GM23248 (cell line): ENCODE measurements at places on chromosomes 5 and 9. TPM values are rescaled to one million over a fixed set of nuclear protein-coding genes. Genes with fewer than 3 reads are reported as not detected.
A peak's percentile ranks its signal among the peaks of the same experiment; 100 is the strongest.

GRCh38 chr9:92048924-92049625 is 66.1 kb downstream of the SPTLC1 start:
- H3K4me3 ChIP-seq = no peak overlapping the region
- H3K36me3 ChIP-seq = peaks cover 57% of the 10 kb centered on the region
- H3K4me1 ChIP-seq = no peaks in the 10 kb centered on the region
- H3K27ac ChIP-seq = no peak overlapping the region
- H3K27me3 ChIP-seq = no peaks in the 10 kb centered on the region

Gene PCDHA4
- not detected in 2 replicates for polyA plus RNA-seq

GRCh38 chr9:99352826-99353225 is 130.7 kb downstream of the SEC61B start:
- no peaks in the 10 kb centered on the region for H3K27me3 ChIP-seq
- H3K27ac ChIP-seq = peak overlapping the region; percentile 70
- H3K4me1 ChIP-seq = peaks cover 39% of the 10 kb centered on the region
- peak; percentile 58 for DNase-seq

DNA sequence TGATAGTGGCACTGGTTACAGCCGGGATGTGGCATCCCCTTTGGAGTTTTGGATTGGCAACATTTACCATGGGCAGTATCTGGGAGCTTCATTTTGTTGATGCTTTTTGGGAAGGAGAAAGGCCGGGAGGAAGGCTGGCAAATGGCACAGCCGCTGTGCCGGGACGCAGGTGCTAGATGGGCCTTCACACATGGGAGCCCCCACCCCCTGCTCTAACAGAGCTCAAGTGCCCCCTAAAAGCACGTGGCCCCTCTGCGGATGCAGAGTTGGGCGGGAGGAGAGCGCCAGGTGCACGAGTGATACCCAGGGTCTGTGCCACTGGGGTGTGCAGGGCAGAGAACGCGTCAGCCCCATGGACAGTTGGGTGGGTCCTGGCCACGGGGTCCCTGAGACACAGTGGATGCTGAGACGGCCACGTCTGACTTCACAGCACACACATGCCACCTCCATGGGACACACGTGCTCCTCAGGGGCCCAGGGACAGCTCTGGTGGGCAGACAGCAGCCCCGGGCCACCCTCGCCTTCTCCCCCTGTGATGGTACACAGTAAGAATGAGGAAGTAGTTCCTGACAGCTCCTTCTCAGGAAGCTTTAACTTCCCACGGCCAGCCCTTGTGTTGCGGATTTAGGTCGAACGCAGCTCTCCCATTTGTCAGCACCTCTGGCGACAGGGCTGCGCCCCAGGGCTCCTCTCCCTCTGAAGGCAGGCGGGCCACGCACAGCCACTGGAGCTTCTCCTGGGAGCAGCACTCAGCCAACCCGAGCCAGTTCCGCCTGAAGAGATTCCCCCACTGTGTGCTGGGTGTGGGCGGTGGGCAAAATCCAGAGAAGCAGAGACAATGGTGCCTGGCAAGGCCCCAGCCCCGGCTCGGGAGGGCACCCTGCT is 10.8 kb downstream of the SLC9A3 start:
- H3K4me1 ChIP-seq = no peaks in the 10 kb centered on the region
- no peak for DNase-seq
- H3K4me3 ChIP-seq = no peak overlapping the region
- no peaks in the 10 kb centered on the region for H3K36me3 ChIP-seq
- peaks cover 22% of the 10 kb centered on the region for H3K27me3 ChIP-seq

DNA sequence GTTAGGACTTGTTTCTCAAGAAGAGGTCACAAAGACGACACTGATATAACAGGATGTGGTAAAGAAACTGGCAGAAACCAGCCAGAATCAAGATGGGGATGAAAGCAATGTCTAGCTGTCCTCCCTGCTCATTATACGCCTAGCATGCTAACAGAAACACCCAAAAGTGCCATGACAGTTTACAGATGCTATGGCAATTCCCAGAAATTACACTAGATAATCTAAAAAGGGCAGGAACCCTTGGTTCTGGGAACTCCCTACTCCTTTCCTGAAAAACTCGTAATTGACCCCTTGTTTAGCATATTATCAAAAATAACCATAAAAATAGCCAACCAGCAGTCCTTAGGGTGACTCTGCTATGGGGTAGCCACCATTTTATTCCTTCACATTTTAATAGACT is 10.9 kb upstream of the MRPS30 start:
- no peaks in the 10 kb centered on the region for H3K27me3 ChIP-seq
- H3K4me1 ChIP-seq = no peaks in the 10 kb centered on the region
- H3K36me3 ChIP-seq = no peaks in the 10 kb centered on the region
- no peak overlapping the region for H3K4me3 ChIP-seq
- H3K27ac ChIP-seq = no peak overlapping the region

GRCh38 chr9:36922548-36922947 is 111.5 kb downstream of the PAX5 start:
- H3K4me3 ChIP-seq = no peak overlapping the region
- peaks cover 24% of the 10 kb centered on the region for H3K27me3 ChIP-seq
- DNase-seq = peak; percentile 5
- no peak overlapping the region for H3K27ac ChIP-seq

Gene CNTNAP3
- polyA plus RNA-seq = not detected in 2 replicates

DNA sequence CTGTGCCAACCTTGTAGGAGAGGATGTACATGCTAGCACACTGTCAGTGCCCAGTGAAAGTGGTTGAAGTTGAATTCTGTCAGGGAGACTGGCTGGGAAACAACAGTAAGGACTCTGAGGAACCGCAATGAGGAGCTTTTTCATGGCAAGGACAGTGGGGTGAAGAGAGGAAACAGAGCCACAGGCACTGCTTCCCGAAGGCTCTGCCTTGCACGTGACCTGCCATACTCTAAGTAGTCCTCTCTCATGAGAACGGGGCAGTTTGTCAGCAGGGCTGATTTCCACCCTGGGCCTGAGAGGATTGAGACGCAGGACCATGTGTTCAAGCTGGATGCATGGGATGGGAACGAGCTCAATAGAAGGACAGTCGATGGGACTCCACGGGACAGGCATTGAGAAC is 106.6 kb upstream of the CTSL start:
- H3K36me3 ChIP-seq = no peaks in the 10 kb centered on the region
- no peak overlapping the region for H3K4me3 ChIP-seq
- no peaks in the 10 kb centered on the region for H3K27me3 ChIP-seq
- H3K4me1 ChIP-seq = no peaks in the 10 kb centered on the region

- no peaks in the 10 kb centered on the region for H3K27me3 ChIP-seq
- H3K4me1 ChIP-seq = no peaks in the 10 kb centered on the region
- H3K36me3 ChIP-seq = no peaks in the 10 kb centered on the region
Observed at GRCh38 chr9:76330034-76330433, 64.2 kb downstream of the RFK start.

Gene PCDHB10
- polyA plus RNA-seq = 0.86 and 1.3 TPM in 2 replicates

DNA sequence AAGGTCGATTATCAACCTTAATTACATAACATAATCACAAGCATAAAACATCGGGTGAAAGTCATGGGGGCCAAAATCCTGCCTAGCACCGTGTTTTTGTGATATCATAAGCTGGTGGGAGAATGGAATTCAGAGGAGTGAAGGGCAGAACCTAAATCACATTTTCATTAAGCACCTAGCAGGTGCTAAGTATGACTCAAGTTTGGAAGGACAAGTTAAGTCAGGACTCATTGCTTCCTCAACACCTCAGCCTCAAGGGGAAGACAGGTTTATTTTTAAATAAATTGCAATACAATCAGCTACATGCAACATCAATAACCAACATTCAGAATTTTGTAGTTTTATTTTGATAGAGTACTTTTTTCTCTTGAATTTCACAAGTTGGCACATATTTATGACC is 33.5 kb upstream of the GAS1 start:
- no peaks in the 10 kb centered on the region for H3K27me3 ChIP-seq
- no peak overlapping the region for H3K4me3 ChIP-seq
- H3K27ac ChIP-seq = no peak overlapping the region
- H3K4me1 ChIP-seq = peaks cover 49% of the 10 kb centered on the region
- DNase-seq = no peak

DNA sequence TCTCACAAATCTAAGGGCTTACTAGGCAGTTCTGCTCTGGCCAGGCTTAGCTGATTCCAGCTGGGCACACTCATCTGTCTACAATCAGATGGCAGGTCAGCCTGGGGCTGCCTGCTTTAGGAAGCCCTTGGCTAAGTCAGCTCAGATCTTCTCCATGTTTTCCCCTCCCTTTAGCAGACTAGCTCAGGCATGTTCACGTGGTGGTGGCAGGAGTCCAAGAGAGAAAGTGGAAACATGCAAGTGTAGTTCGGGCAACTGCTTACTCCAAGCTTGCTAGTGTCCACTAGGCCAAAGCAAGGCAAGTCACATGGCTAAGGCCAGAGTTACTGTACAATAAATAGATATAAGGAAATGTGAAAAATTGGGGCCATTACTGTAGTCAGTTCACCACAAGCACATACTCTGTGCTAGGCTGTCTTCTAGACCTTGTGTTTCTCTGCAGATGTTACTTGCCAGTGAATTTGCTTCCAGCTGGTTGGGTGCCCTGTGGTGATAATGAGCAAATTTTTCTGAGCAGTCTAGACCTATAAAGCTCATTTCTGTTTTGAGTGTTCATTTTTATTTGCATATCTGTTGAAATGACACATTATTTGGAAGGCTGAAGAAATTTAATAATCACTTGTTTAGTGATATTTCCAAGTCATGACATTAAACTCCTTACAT is 38.3 kb downstream of the RECK start:
- H3K36me3 ChIP-seq = peaks cover 64% of the 10 kb centered on the region
- H3K4me1 ChIP-seq = peaks cover 22% of the 10 kb centered on the region
- peak overlapping the region; percentile 41 for H3K27ac ChIP-seq
- peak; percentile 75 for DNase-seq
- no peaks in the 10 kb centered on the region for H3K27me3 ChIP-seq

DNA sequence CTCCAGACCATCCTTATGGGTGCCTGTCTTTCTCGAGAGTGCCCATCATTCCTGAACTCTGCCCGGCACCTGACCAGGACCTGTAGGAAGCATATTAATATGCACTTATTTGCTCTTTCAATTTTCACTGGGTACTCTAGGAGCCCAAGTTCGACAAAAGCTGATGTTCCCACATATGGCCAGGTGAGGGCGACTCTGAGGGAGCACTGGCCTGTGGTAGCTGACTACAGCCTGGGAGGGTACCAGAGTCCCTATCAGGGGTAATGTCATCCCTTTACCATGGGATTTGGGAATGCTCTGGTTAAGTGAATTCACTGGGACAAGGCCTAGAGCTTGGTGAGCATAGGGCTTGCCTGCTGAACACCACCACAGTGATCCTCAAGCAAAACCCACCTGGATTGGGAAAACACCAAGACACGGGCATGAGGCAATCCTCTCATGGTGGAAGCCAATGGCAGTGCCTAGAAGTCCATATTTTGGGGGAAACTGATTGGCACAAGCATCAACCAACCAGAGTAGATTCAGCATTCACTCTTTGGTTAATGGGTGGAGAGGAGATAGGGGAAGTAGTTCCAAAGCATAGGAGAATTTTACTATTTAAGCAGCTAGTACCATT is 112.2 kb downstream of the MTX3 start:
- no peak overlapping the region for H3K4me3 ChIP-seq
- H3K4me1 ChIP-seq = peaks cover 7% of the 10 kb centered on the region; the same call in 1 of the 2 replicates
- H3K36me3 ChIP-seq = no peaks in the 10 kb centered on the region

Gene SMIM33
- polyA plus RNA-seq = not detected in 2 replicates

DNA sequence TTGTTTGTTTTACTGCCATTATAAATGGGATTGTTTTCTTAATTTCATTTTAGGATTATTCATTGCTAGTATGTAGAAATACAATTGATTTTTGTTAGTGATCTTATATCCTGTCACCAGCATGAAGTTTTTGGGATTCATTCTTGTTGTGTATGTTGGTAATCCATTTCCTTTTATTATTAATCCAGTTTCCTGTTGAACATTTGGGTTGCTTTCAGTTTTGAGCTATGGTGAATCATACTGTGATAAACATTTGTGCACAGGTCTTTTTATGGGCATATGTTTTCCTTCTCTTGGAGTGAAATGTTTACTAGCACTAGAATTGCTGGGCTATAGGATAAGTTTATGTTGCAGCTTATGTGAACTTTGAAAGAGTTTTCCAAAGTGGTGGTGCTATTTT is 69.6 kb downstream of the MAN2A1 start:
- peaks cover 16% of the 10 kb centered on the region; the same call in 1 of the 2 replicates for H3K36me3 ChIP-seq
- H3K27ac ChIP-seq = no peak overlapping the region
- peak; percentile 46 for DNase-seq
- peak overlapping the region; percentile 22 for H3K4me3 ChIP-seq

GRCh38 chr5:68682400-68683160 is 411.2 kb upstream of the SLC30A5 start:
- H3K36me3 ChIP-seq = no peaks in the 10 kb centered on the region
- no peaks in the 10 kb centered on the region for H3K27me3 ChIP-seq
- no peak for DNase-seq

DNA sequence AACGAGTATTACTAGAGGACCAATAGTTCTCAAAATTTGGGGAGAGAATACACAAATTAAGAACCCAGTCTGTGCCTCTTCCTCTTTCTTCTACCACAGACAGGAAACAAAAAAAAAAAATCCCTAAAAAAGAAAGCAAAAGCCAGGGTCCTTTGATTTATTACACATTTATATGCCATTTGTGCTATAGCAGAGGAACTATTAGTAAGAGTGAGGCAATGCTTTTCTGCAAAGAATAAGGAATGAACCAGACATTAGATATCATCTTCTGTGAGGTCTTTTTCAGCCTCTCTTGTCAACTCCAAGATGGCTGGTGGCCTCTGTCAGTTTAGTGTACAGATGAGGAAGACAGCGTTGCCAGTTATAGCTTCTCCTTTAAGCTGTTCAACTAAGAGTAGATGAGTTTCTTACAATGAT is 127.6 kb downstream of the RFX3 start:
- no peak for DNase-seq
- no peaks in the 10 kb centered on the region for H3K4me1 ChIP-seq
- H3K36me3 ChIP-seq = no peaks in the 10 kb centered on the region; the same call in 1 of the 2 replicates
- H3K4me3 ChIP-seq = no peak overlapping the region
- H3K27ac ChIP-seq = no peak overlapping the region

DNA sequence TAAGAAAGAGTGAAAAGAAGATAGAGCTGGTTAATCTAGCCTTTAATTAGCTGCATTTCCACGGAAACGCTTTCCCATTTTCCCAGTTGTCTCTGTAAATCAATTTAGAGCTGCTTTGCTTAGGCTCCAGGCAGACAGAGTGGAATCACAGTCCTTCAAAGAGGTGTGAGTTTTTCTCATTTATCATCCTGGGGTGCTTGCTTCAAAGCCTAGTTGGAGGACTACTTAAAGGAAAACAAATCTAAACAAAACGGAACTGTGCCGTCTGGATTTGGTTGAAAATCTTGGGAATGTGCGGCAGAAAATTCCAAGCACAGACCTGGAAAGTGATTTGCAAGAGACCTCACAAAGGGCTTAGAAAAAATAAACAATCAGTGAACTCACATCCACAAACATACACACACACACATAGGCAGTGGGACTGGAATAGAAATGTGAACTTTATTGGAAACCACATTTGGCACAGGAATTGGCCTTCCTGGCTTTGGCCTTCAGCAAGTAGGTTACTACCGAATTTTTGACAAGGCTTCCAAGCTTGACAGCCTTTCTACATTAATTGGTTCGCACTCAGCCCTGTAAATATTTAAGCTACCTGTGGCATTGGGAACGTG is 235.2 kb upstream of the SLC24A2 start:
- H3K4me1 ChIP-seq = peaks cover 5% of the 10 kb centered on the region
- no peak overlapping the region for H3K4me3 ChIP-seq
- DNase-seq = no peak
- H3K27ac ChIP-seq = no peak overlapping the region

- no peaks in the 10 kb centered on the region for H3K27me3 ChIP-seq
- DNase-seq = no peak
- H3K36me3 ChIP-seq = no peaks in the 10 kb centered on the region
- no peak overlapping the region for H3K27ac ChIP-seq
- H3K4me3 ChIP-seq = no peak overlapping the region
Observed at GRCh38 chr9:130111786-130112537, 58.3 kb downstream of the GPR107 start.

- DNase-seq = no peak
- no peak overlapping the region for H3K27ac ChIP-seq
- no peaks in the 10 kb centered on the region for H3K36me3 ChIP-seq
- H3K27me3 ChIP-seq = no peaks in the 10 kb centered on the region
- no peaks in the 10 kb centered on the region for H3K4me1 ChIP-seq
Observed at GRCh38 chr5:88377705-88378656, 109.3 kb upstream of the TMEM161B start.
